ENCODE measurements at places on chromosomes 16 and 17. TPM values are rescaled to one million over a fixed set of nuclear protein-coding genes. Genes with fewer than 3 reads are reported as not detected.

Gene ACOX1
- total RNA-seq: 35.1 TPM

Gene ADORA2B
- 0.88 TPM for total RNA-seq

Gene STXBP4
- 7.5 TPM for total RNA-seq

Gene NACA2
- total RNA-seq: not detected

Gene C17orf67
- total RNA-seq: 4.6 TPM

Gene WFDC1
- total RNA-seq: not detected

Gene CASKIN1
- 0.13 TPM for total RNA-seq

Gene FOXN1
- total RNA-seq: not detected

GRCh38 chr17:27596566-27597187, 34.3 kb upstream of the LGALS9 start:
- H3K4me1 ChIP-seq: no peaks in the 10 kb centered on the region
- no peaks in the 10 kb centered on the region for H3K27me3 ChIP-seq
- no peak overlapping the region for H3K27ac ChIP-seq
- no peak for DNase-seq
- peaks cover 5% of the 10 kb centered on the region for H3K36me3 ChIP-seq

GRCh38 chr17:12851901-12852435, 62.7 kb downstream of the ARHGAP44 start:
- H3K27ac ChIP-seq: no peak overlapping the region
- H3K4me3 ChIP-seq: no peak overlapping the region
- no peaks in the 10 kb centered on the region for H3K36me3 ChIP-seq
- no peaks in the 10 kb centered on the region for H3K4me1 ChIP-seq
- DNase-seq: no peak

- H3K36me3 ChIP-seq: no peaks in the 10 kb centered on the region
- H3K4me1 ChIP-seq: no peaks in the 10 kb centered on the region
- H3K27me3 ChIP-seq: no peaks in the 10 kb centered on the region
- no peak for DNase-seq
- H3K4me3 ChIP-seq: no peak overlapping the region
Measured at GRCh38 chr17:33873201-33873617, 381.9 kb upstream of the CCL2 start.

GRCh38 chr17:29825604-29826003, 104.4 kb downstream of the SSH2 start:
- H3K4me1 ChIP-seq: peaks cover 6% of the 10 kb centered on the region
- no peak overlapping the region for H3K4me3 ChIP-seq
- no peak for DNase-seq
- no peak overlapping the region for H3K27ac ChIP-seq

GRCh38 chr16:17829811-17830210, 359.1 kb upstream of the XYLT1 start:
- no peaks in the 10 kb centered on the region for H3K36me3 ChIP-seq
- no peaks in the 10 kb centered on the region for H3K4me1 ChIP-seq
- no peaks in the 10 kb centered on the region for H3K27me3 ChIP-seq
- H3K4me3 ChIP-seq: no peak overlapping the region
- H3K27ac ChIP-seq: no peak overlapping the region
- DNase-seq: no peak

GRCh38 chr17:42853004-42853403, 2.0 kb downstream of the AOC3 start:
- H3K4me3 ChIP-seq: no peak overlapping the region
- H3K4me1 ChIP-seq: no peaks in the 10 kb centered on the region
- no peak overlapping the region for H3K27ac ChIP-seq
- H3K36me3 ChIP-seq: no peaks in the 10 kb centered on the region
- no peak for DNase-seq

GRCh38 chr16:67068212-67068753, 39.3 kb downstream of the CBFB start:
- no peak overlapping the region for H3K27ac ChIP-seq
- H3K36me3 ChIP-seq: peaks cover 19% of the 10 kb centered on the region
- H3K27me3 ChIP-seq: no peaks in the 10 kb centered on the region
- no peak for DNase-seq

GRCh38 chr17:40551879-40552768, 13.1 kb downstream of the CCR7 start:
- no peaks in the 10 kb centered on the region for H3K27me3 ChIP-seq
- H3K4me3 ChIP-seq: no peak overlapping the region
- peaks cover 22% of the 10 kb centered on the region for H3K36me3 ChIP-seq
- no peak overlapping the region for H3K27ac ChIP-seq
- peaks cover 99% of the 10 kb centered on the region for H3K4me1 ChIP-seq

GRCh38 chr16:1057252-1057932, 15.2 kb upstream of the SSTR5 start:
- no peak overlapping the region for H3K4me3 ChIP-seq
- no peak overlapping the region for H3K27ac ChIP-seq
- peak; percentile 51 for DNase-seq
- H3K36me3 ChIP-seq: no peaks in the 10 kb centered on the region

GRCh38 chr16:76854234-76854633, 336.8 kb upstream of the MON1B start:
- H3K4me1 ChIP-seq: no peaks in the 10 kb centered on the region
- H3K36me3 ChIP-seq: no peaks in the 10 kb centered on the region
- H3K4me3 ChIP-seq: no peak overlapping the region
- H3K27me3 ChIP-seq: no peaks in the 10 kb centered on the region
- H3K27ac ChIP-seq: no peak overlapping the region

GRCh38 chr17:52024300-52024870, 134.1 kb downstream of the CA10 start:
- H3K27me3 ChIP-seq: no peaks in the 10 kb centered on the region
- no peak overlapping the region for H3K4me3 ChIP-seq
- no peaks in the 10 kb centered on the region for H3K4me1 ChIP-seq

DNA sequence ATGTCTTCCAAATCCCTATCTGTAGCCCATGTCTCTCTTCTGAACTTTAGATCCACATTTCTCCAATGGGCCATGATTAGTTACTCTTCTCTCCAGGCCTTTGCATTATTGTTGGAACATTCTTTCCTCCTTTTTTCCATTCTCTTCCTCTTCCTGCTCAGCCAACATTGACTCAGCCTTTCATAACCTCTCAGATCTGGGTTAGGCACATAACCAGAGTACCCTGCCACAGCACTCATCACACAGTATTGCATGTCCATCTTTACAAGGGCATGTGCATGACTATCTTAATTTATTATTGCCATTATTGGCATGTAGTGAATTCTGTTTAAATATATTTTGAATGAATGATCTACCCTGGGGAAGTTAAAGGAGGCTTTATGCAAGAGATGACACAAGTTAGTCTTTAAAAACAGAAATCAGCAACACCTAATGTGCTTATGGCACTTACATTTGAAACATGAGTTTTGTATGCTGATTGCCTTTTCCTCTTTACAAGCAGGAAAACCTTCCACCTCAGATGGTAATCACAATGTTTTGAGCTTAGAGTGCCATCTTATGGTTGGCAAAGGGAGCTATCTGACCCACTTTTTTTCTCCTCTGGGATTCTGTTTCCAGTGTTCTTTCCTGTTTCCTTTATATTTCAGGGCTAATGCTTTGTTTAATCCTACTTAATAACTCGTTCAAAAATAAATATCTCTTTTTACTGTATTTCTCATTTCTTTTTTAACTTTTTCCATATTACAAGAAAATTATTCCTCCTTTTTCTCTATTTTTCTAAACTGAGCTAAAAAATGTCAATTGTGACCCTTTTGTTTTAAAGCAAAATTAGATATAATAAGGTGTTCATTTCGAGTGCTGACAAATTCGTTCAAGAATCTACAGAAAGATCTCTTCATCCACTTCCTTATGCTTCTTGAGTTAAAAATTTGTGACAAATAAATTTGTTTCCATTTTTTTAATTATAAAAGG, 151.0 kb upstream of the RBL2 start:
- H3K36me3 ChIP-seq: no peaks in the 10 kb centered on the region
- H3K27ac ChIP-seq: no peak overlapping the region
- H3K4me1 ChIP-seq: no peaks in the 10 kb centered on the region
- no peaks in the 10 kb centered on the region for H3K27me3 ChIP-seq
- no peak overlapping the region for H3K4me3 ChIP-seq
- DNase-seq: no peak

- H3K4me3 ChIP-seq: no peak overlapping the region
- H3K27me3 ChIP-seq: no peaks in the 10 kb centered on the region
- H3K27ac ChIP-seq: no peak overlapping the region
- H3K36me3 ChIP-seq: no peaks in the 10 kb centered on the region
Measured at GRCh38 chr16:19898924-19899604, 14.4 kb upstream of the GPRC5B start.

DNA sequence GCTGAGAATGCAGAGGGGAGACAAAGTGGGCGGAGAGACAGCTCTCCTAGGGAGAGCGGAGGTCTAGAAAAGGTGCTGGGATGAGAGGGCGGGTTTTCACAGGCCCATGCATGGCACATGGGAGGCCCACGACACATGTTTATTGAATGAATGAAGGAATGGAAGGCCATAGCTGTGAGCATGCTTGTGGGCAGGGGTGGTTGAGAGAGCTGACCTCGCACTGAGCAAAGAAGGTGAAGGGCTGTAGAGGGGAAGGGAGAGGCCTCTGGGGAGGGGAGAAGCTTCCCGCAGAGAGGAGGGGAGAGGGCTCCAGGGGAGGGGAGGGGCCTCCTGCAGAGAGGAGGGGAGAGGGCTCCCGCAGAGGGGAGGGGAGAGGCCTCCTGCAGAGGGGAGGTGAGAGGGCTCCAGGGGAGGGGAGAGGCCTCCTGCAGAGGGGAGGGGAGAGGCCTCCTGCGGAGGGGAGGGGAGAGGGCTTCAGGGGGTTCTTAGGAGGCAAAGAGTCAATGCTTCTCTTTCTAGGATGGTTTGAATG, 27.3 kb downstream of the SDK2 start:
- H3K27me3 ChIP-seq: no peaks in the 10 kb centered on the region
- H3K36me3 ChIP-seq: no peaks in the 10 kb centered on the region
- DNase-seq: no peak
- no peak overlapping the region for H3K4me3 ChIP-seq

DNA sequence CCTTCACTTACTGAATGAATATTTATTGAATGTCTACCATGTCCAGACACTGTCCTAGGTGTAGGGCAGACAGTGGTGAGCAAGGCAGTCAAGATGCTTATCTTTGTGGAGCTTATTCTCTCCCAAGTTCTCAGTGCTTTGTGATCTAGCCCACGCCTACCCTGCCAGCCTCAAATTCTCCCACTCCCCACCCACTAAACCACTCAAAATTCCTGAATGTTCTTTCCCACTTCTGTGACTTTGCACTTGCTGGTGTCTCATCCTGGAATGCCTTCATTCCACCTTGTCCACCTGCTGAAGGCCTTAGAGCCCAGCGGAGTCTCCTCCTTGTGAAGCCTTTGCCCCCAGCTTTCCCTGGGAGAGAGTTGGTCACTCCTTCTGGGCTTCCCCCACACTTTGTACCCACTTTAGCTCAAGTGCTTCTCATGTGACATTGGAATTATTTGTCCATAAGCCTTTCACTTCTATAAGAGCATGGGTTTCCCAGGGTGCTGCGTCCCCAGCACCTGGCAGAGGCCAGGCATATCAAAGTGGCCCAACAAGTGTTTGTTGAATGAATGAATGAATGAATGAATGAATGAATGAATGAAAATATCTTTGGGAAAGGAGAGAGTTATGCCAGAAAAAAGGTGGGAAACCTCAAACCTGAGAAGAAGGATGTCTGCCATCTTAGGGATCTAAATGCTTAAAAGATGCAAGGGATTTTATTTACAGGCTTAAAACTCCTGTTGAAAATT, 23.0 kb downstream of the CCDC182 start:
- no peaks in the 10 kb centered on the region for H3K4me1 ChIP-seq
- no peak for DNase-seq
- H3K27ac ChIP-seq: no peak overlapping the region
- no peak overlapping the region for H3K4me3 ChIP-seq

GRCh38 chr17:78279360-78279990, 48.0 kb downstream of the TMEM235 start:
- H3K4me3 ChIP-seq: no peak overlapping the region
- no peaks in the 10 kb centered on the region for H3K36me3 ChIP-seq
- H3K27ac ChIP-seq: no peak overlapping the region
- DNase-seq: no peak
- H3K4me1 ChIP-seq: no peaks in the 10 kb centered on the region

DNA sequence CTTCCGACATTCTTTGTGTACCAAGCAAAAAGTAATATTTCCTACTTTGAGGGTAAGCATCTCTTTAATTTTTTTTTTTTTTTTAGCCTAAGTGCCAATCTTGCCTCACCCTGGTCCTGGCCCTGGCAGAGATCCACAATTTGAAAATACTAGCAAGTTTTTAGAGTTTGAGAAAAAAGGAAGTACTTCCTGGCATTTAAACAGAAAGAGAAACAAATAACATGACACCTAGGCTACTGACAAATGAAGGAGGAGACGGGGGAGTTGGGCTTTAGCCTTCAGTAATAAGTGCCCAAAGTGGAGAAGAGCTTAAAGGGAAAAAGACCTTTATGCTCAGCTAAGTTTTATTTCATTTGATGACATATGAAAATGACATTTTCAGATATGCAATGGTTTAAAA, 92.8 kb downstream of the HS3ST3A1 start:
- no peak overlapping the region for H3K4me3 ChIP-seq
- H3K27ac ChIP-seq: peak overlapping the region; percentile 62
- no peak for DNase-seq
- H3K36me3 ChIP-seq: no peaks in the 10 kb centered on the region
- H3K4me1 ChIP-seq: no peaks in the 10 kb centered on the region

DNA sequence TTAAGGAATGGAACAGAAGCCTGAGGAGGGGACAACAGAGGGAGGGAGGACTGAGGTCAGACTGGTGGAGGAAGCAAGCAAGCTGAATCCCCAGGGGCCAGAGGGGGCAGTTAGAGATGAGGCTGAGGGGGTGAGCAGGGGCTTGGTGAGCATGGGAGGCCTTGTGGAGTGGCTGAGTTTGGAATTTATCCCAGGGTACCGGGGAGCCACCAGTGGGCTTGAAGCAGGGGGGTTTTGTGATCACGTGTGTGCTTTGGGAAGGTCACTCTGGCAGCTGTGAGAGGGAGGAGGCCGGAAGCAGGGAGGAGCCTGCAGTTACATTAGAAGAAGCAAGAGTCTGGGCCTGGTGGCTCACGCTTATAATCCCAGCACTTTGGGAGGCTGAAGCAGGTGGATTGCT, 9.8 kb upstream of the CTCF start:
- no peaks in the 10 kb centered on the region for H3K27me3 ChIP-seq
- no peak for DNase-seq
- no peak overlapping the region for H3K4me3 ChIP-seq
- no peaks in the 10 kb centered on the region for H3K36me3 ChIP-seq

GRCh38 chr17:74690409-74690825, 22.3 kb downstream of the CD300LF start:
- no peaks in the 10 kb centered on the region for H3K4me1 ChIP-seq
- H3K4me3 ChIP-seq: no peak overlapping the region
- no peaks in the 10 kb centered on the region for H3K36me3 ChIP-seq
- no peaks in the 10 kb centered on the region for H3K27me3 ChIP-seq
- H3K27ac ChIP-seq: no peak overlapping the region
- no peak for DNase-seq

DNA sequence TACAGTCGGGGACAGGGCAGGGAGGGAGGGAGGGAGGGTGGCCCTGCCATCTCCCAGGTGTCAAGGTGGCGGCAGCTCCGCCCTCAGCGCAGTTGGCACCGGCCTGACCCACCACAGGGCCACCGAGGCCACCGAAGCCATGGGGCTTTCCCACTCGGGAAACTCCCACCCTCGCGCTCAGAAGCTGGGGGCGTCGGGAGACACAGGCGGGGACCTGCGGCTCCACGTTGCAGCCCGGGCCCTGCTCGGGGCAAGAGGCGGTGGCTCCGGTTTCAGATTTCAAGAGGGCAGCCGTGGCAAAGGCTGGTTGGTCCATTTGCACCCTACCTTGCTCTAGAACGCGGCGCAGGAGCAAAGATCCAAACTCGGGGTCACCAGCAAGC, 544 bp downstream of the CYB561 start:
- H3K27ac ChIP-seq: peak overlapping the region; percentile 87
- no peaks in the 10 kb centered on the region for H3K36me3 ChIP-seq
- H3K4me3 ChIP-seq: peak overlapping the region; percentile 51
- no peaks in the 10 kb centered on the region for H3K27me3 ChIP-seq
- peaks cover 21% of the 10 kb centered on the region for H3K4me1 ChIP-seq
